ENCODE measurements at places on chromosomes 7 and 10.

DNA sequence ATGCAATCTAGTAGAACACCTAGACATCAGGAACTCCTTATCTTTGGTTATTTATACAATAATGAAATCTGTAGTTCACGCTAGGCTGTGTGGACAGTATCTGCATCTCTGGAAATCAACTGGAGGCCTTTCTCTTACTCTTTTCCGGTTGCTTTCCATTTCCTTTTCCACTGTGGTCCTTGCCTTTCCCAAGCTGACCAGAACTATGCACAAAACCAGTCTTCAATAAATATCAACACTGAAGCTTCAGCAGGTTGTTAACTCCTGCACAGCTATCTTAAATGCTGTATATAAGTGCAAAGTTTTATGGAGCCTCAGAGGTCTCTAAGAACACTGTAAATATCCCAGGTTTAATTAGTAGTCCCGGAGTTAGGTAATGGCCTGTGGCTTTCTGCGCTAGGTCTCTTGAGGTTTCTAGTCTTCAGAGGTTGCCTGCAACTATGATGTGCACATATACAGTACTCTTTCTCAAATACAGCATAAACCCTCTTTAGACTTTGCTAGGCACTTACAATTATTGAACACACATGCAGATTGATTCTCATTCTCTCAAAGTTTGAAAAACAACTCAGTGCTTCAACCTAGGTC is 2.4 kb downstream of the KLLN start:
- no peak for DNase-seq

GRCh38 chr7:43248961-43249822 is 136.7 kb downstream of the HECW1 start:
- DNase-seq, result no peak

DNA sequence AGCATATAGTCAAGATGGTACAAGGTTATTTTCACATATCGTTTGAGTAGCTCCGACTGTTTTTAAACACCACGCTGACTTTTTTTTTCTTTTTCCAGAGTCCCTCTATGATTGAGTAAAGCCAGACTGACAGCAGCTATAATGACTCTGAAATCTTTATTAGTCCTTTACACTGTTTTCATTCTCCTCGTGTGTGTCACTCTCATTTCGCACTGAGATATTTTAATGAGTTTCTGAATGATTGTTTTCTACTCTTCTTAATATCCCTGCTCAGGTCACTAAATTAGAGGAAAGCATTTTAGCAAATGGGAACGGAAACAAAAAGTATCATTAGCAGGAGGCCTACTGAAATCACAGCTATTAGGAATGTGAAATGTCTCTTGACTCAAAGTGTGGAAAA is 162.3 kb upstream of the MTPN start:
- no peak for DNase-seq

DNA sequence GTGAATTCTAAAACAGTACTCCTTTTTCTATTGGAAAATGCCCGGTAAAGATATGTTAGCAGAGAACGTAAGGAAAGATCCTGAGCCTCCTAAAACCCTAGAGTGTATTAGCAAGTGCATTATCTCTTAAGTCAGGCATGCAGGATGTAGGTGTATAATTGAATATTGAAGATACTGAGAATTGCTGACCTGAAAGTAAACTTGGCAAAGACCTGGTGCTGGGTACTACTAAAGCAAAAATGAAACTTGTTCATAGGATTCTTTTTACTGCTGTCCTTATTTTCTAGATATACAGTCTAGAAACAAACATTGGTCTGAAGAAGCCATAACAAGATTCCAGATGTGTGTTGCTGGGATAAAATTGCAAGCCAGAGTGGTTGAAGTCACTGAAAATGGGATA is 18.8 kb upstream of the VWA2 start:
- no peak for DNase-seq

GRCh38 chr7:21469894-21470293 is 42.0 kb downstream of the SP4 start:
- no peak for DNase-seq

DNA sequence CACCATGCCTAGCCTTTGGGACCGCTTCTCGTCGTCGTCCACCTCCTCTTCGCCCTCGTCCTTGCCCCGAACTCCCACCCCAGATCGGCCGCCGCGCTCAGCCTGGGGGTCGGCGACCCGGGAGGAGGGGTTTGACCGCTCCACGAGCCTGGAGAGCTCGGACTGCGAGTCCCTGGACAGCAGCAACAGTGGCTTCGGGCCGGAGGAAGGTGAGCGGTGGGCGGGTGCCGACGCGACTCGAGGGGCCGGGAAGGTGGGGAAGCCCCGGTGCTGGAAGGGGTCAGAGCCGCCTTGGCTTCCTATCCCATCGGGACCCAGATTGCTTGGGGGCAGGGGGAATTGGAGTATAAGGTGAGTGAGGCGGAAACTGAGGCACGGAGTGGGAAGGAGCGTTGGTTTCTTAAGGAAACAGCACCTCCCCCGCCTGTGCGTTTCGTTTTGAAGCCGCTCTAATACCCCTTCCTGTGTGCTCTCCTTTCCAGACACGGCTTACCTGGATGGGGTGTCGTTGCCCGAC is 547 bp downstream of the DDIT4 start:
- no peak for DNase-seq

- no peak for DNase-seq
Measured at GRCh38 chr10:3485057-3485686, 299.8 kb downstream of the KLF6 start.

GRCh38 chr7:76430211-76430610 is 5.5 kb downstream of the ZP3 start:
- DNase-seq, result no peak

GRCh38 chr7:132656846-132657776 is 80.8 kb upstream of the PLXNA4 start:
- no peak for DNase-seq

GRCh38 chr10:113929522-113929921 is 75.1 kb downstream of the NHLRC2 start:
- no peak for DNase-seq

DNA sequence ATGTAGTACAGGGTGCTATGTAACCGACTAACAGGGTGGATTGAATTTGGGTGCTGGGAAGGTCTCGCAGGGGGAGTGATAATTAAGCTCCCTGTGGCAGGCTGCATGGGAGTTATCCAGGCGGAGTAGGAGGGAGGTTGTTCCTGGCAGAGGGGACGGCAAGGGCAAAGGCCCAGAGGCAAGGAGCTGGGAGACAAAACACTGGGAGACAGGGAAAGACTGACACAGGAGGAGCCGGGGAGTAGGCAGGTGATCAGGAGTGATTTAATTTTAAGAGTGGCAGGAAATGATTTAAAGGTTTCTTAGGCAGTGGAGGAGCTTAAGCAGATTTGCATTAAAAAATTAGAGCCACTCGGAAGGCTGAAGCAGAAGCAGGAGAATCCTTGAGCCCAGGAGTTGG is 40.7 kb upstream of the LEP start:
- DNase-seq, result no peak

DNA sequence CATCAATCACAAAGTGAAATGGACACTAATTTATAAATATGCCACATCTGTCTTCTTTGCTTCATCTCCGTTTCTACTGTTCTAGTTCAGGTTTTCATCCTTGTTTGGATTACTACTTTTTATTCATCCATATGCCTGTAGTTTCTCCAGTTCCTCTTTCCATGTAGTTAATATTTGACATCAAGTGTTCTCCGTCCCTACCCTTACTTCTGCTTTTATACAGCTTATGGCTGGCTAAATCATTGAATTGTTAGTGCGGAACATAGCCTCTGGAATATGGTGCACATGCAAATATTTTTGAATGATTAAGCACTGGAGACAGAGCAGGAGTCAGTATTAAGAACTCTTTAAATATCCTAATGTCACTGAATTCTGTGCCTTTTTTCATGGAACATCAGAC is 230.0 kb upstream of the PPP1R3A start:
- DNase-seq, result no peak

GRCh38 chr10:340646-341045 is 205.4 kb downstream of the ZMYND11 start:
- no peak for DNase-seq

GRCh38 chr7:101924171-101924570 is 106.7 kb downstream of the CUX1 start:
- DNase-seq, result no peak

GRCh38 chr7:101901661-101902491 is 84.5 kb downstream of the CUX1 start:
- DNase-seq, result no peak

DNA sequence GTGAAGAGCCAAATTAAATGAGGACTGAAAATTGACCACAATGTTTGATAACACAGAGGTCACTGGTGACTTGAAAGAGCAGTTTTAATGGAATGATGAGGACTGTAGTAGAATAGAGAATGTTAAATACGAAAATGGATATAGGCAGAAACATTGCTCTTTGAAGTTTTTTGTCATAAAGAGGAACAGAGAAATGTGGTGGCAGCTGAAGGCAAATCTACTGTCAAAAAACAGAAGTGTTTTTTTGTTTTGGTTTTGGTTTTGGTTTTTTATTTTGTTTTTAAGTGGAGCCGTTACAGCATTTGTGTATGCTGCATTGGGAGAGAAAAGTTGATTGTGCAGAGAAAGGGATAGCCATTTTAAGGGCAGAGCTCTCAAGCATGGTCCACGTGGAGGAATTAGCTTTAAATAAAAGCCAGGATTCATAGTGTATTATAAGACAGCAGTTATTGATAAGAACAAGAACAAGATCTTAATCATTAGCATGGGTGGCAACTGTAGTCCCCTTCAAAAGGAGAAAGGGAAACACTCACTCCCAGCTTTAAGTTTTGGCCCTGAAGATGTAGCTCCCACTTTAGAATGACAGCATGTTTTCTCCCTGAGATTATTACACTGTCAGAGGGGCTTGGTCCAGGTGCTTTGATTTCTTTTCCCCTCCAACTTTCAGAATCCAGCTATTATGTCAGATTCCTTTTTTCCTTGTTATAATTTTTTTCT is 156.7 kb upstream of the BET1 start:
- DNase-seq, result no peak
